T-helper 22 cell (primary cell): ENCODE measurements at places on chromosomes 2 and 18.

DNA sequence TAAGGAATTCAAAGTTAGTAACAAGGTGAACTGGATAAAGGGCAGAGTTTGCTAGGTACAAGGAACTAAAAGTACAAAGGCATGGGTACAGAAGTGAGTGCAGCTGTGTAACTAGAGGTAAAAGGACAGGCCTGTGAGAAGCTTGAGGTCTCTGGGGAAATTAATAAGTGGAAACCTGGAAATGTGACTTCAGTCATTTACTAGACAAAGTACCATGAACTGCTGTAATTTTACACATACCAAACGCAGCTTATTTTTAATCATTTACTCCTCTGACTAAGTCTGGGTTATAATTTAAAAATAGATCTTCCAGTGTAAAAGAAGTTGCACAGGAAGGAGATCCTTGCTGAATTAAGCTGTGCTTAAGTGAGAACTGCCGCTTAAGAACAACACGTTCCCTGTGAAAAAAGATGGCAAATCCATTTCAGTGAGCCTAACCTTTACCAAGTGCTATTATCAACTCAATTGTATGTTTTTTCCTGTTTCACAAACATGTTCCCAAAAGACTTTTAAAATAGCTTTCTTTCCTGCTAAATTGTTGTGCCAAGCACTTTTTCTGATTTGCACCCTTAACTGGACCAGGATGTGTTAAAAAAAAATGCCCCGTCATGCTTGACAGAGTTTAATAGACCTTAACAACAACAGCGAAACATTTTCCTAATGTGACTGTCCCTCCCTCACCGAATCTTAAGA is 44.3 kb downstream of the CALCRL start:
- DNase-seq = no peak

DNA sequence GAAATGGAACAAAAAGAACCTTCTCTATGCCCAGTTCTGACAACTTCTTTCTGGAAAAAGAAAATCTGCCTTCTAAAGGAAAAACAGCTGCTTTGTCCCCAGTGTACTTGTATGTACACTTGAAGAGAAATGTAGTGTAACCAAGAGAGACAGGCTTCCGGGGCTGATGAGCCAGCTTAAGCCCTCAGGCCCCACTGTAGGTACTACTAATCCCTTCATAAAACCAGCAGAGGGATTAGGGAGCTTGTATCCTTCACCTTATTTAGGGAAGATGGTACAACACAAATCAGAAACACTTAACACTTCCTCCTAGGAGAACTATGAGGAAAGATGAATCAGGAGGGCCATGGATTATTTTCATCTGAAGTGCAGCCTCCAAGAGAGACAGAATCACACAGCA is 18.8 kb upstream of the SUCLG1 start:
- no peak for DNase-seq

- no peak for DNase-seq
These were observed 66.1 kb upstream of the LRPPRC start for GRCh38 chr2:44061876-44062275.

DNA sequence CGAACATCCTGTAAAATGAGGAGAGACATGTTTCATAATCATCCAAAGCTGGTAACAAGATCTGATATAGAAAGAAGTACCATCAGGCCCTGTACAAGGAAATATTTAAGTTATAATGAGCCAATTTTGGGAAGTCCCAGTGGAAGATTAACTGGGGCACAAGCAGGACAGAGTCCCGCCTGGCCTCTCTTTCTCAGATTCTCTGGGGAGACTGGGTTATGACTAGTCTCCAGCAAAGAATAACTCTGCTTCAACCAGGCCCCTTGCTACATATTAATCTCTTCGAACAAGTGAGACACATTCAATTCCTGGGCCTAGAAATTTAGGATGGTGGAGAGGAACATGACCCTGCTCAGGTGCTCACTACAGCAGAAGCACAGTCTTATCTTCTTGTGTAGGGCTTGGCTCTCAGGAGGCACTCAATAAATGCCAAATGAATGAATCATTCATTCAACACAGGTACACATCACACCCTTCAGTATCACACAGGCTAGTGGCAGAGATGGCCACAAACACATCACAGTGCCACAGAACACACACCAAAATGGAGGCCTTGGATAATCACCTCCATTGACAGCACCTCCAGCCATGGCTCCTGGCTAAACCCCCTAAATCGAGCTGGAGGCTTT is 46.4 kb upstream of the RNF152 start:
- no peak for DNase-seq

GRCh38 chr2:205024822-205025518 is 479.7 kb downstream of the PARD3B start:
- DNase-seq = no peak

GRCh38 chr2:30400151-30400954 is 46.7 kb upstream of the LCLAT1 start:
- no peak for DNase-seq

GRCh38 chr2:46179037-46179621 is 118.1 kb upstream of the EPAS1 start:
- DNase-seq = peak; percentile 29

DNA sequence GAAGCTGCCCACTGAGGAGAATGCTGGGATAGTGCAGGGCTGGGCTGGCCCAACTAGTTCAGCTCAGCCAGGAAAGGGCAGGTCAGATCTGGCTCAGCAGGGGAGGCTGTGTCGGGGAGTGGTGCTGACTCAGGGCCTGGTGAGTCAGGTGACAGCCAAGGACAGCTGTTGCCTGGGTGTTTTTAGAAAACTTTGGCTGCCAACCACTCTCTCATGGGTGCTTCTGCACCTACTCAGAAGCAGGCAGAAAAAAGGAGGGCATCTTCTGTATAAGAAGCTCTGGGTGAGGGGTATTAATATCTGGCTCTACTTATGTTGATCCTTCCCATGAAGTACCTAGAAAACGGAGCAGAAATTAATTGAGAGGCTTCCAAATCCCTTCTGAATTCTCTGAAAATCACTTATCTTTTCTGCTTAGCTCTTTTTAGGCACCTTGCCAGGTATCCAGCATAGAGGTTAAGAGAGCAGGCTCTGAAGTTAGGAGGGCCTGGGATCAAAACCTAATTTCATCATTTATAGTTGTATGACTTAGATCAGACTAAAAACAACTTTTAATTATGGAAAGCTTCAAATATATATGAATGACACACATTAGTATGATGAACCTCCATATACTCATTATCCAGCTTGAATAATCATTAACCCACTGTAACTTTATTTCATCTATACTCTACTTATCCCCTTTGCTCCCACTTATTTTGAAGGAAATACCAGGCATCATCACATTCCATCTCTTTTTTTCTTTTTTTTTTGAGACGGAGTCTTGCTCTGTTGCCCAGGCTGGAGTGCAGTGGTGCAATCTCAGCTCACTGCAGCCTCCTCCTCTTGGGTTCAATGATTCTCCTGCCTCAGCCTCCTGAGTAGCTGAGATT is 15.5 kb upstream of the RAB10 start:
- no peak for DNase-seq

- DNase-seq = no peak
These were observed 41.3 kb upstream of the SLC1A4 start for GRCh38 chr2:64947885-64948284.

- no peak for DNase-seq
These were observed 127.8 kb downstream of the MREG start for GRCh38 chr2:215885536-215885935.

DNA sequence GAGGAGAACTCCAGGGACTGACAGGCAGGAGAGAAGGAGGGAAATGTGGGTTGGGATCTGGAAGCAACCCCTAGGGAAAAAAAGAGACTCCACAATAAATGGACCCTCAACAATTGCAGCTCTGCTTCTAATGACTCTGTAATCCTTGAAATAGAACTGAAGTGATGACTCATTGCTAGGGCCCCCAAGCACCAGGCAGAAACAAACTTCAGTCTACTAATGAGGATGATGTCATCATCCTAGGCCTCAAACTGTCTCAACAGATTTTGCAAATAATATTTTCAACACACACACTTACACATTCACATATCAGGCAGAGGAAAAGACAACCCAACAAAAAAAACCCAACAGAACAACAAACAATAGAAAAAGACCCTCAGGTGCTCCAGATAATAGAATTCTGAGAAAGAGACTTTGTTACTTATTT is 143.3 kb downstream of the HDAC4 start:
- DNase-seq = no peak

GRCh38 chr2:26848336-26849055 is 564 bp downstream of the DPYSL5 start:
- no peak for DNase-seq

DNA sequence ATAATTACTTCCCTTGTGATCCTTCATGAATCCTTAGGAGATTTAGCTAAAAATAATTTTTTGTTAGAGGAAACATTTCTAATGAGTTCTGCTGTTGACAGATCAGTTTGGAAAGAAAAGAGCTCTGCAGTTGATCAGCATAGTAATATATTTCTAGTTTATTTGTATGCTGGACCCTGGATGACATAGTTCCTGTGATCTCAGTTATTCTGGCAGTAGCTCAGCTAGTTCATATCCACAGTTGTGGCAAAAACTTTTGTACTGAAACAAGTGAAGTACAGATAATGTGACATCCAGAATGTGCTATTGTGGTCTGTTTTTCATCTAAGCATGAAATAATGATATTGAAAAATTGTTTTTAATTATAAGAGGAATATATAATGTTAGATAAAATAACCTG is 33.7 kb downstream of the ABI2 start:
- DNase-seq = no peak

- no peak for DNase-seq
These were observed 211.0 kb upstream of the ZC3H15 start for GRCh38 chr2:186274936-186275575.

GRCh38 chr2:68934021-68934420 is 18.7 kb downstream of the GKN2 start:
- DNase-seq = no peak

GRCh38 chr18:46437061-46437460 is 220.0 kb downstream of the LOXHD1 start:
- no peak for DNase-seq

GRCh38 chr2:120440521-120441350 is 94.8 kb downstream of the INHBB start:
- no peak for DNase-seq

- DNase-seq = peak; percentile 44
These were observed 35.2 kb downstream of the UXS1 start for GRCh38 chr2:106158871-106159270.

- no peak for DNase-seq
These were observed 55.8 kb upstream of the TNP1 start for GRCh38 chr2:216915557-216916150.

GRCh38 chr2:188610827-188611226 is 319.2 kb downstream of the GULP1 start:
- no peak for DNase-seq

DNA sequence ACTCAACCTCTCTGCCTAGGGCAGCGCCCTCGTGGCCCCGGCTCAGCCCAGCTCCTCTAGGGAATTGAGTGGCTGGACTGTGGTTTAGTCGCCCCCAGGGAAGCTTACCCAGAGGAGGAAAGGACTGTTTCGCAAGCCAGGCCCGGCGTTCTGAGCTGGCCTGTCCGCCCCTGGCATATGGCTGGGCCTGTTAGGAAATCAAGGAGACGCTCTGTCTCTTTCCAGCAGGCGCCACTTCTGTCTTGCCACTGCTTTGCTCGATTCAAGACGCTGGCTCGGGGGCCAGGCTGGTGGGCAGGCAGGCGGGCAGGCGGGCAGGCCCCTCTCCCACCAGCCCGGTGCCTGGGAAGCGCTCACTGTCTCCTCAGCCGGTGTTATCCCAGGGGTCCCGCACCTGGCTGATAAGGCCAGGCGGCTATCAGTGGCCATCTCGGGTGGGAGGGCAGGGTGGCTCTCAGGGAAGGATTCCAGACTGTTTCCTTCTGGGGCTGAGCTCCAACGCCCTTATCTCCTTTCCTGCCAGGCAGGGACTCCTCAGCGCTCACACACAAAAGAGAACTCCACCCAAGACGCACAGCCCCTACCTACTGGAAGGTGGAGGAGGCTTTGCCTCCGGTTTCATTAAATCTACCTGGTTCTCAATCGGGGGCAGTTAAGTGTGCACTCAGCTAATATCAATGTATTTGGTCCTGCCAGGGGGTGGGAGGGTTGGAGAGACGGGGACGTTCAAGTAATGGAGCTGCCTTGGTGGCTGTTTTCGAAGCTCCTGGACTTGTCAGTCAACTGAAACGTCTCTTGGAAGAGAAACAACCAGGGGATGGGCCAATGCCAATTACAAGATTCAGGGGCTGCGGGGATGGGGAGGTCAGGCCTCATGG is 109.1 kb downstream of the SMAD7 start:
- DNase-seq = no peak

GRCh38 chr18:9809697-9810096 is 76.1 kb upstream of the TXNDC2 start:
- no peak for DNase-seq

DNA sequence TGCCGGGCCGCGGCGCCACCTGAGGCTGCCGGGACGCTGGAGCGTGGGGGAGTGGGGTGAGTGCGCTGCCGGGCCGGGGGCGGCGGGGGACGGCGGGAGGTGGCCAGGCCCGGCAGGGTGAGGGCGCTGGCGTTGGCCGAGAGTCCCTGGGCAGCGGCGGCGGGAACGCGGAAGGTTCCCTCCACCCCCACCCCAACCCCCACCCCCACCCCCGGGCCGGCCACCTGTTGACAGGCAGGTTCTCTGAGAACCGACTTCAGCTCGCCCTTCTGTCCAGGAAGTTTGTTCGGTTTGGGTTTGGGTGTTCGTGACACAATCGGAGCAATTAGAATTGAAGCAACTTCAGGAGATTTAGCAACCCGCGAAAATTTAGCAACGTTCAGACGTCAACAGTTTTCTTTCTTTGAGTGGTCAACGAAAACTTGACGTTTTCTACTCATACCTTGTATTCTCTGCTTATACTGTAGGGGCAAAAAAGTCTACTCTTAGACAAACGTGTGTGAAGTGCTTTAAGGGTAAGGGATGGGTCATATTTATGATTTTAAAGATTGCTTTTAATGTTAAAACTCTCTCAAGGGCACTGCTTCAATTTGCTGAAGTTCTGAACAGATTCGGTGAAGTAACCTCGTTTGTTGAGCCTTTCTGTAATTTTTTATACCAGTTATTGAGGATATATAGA is 9.3 kb downstream of the OTX1 start:
- DNase-seq = no peak

GRCh38 chr2:58635801-58636375 is 394.8 kb upstream of the FANCL start:
- no peak for DNase-seq

- DNase-seq = no peak
These were observed 11.7 kb downstream of the CREG2 start for GRCh38 chr2:101375653-101376052.

DNA sequence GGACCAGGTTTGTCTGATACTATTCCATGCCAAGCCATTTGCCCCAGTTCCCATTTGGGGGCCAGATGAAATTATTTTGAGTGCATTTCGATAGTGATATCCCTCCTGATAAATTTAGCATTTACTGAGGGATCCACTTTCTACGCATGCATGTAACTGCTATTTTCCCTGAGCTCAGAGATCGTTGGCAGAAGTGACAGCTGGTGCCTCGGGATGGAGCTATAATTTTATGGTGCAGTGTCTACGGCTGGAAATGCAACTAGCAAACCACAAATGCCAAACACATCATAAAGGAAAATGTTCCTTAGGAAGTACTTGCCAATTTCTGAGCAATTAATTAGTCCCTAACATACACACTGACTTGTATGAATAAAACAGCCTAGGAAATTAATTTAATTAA is 254.8 kb downstream of the SLC8A1 start:
- DNase-seq = no peak

GRCh38 chr2:11554399-11554716 is 20.5 kb downstream of the GREB1 start:
- DNase-seq = no peak
